ENCODE measurements at places on chromosomes 4 and X.
A peak's percentile ranks its signal among the peaks of the same experiment; 100 is the strongest.

GRCh38 chr4:1351854-1352566 lies 5.0 kb downstream of the UVSSA start:
- DNase-seq, result peak; percentile 69

GRCh38 chr4:143782521-143782920 lies 82.0 kb upstream of the FREM3 start:
- DNase-seq, result no peak

- DNase-seq, result no peak
Measured at GRCh38 chr4:70443329-70443728, 28.7 kb upstream of the MUC7 start.

DNA sequence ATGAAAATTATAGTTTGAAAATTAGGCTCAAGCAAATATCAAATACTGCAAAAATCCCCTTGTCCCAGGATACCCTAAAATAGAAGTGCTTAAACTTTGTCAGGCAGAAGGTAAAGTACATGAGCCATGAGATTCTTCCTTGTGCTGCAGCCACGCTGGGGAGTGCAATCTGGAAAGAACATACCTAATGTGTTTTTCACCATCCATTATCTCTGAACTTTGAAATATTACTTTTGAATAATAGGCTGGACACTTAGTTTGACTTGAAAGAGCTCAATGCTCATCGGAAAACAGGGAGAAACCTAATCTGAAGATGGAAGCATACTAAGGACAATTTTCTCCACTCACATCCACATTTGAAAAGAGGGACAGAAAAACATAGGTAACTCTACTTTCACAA lies 18.9 kb downstream of the THAP9 start:
- no peak for DNase-seq

GRCh38 chr4:123708902-123709301 lies 312.3 kb downstream of the SPRY1 start:
- DNase-seq, result no peak

- DNase-seq, result peak; percentile 58
Measured at GRCh38 chr4:47686294-47686872, 151.5 kb downstream of the CORIN start.

DNA sequence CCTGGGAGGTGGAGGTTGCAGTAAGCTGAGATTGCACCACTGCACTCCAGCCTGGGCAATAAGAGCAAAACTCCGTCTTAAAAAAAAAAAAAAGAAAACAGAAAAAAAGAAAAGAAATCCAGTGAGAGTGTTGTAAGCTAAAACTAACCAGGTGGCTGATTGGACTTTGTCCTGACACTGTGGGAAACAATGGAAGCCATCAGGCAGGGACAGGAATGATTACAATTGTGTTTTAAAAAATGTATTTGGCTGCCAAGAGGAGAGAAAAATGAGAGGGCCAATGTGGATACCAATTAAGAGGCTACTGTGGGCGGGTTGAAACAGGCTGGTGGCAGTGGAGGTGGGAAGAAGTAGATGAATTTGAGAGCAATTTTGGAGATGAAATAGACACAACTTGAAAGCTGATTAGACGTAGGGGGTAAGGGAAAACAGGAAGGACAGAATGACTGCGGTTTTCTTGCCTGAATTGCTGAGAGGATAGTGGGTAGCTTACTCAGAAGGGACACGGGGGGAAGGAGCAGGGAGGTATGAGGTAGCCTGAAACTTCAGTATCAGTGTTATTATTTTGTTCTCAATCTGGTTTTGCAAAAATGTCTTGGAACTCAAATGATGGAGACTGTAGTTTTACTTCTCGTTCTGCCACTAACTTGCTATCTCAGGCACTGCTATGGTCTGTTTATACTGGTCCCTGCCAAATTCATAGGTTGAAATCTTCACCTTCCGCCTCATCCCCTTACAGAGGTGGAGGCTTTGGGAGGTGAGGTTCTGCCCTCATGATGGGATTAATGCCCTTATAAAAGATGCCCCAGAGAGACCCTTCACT lies 45.6 kb upstream of the CHRNA9 start:
- DNase-seq, result peak; percentile 52

- DNase-seq, result peak; percentile 22
Measured at GRCh38 chr4:83556816-83557215, 20.9 kb downstream of the GPAT3 start.

GRCh38 chrX:68186552-68187262 lies 246.6 kb downstream of the OPHN1 start:
- peak; percentile 46 for DNase-seq

DNA sequence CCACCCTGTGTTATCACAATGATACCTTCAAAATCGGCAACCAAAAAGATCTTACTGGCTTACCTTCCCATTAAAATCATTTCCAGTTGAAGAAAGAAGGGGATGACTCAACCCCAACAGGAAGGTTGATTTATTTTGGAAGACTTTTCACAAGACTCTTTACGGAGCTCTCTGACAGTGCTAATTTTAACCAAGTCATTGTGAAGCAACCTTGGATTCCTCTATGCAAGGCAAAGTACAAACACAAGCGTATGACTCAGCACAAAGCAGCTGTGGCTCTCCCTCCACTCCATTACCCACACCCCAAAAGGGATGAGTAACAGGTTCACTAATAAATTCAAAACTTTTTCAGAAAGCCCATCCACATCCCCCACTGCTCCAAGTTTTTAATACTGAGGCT lies 213.8 kb upstream of the FGF13 start:
- DNase-seq, result peak; percentile 95

GRCh38 chr4:147761218-147761883 lies 29.5 kb downstream of the ARHGAP10 start:
- DNase-seq, result no peak

DNA sequence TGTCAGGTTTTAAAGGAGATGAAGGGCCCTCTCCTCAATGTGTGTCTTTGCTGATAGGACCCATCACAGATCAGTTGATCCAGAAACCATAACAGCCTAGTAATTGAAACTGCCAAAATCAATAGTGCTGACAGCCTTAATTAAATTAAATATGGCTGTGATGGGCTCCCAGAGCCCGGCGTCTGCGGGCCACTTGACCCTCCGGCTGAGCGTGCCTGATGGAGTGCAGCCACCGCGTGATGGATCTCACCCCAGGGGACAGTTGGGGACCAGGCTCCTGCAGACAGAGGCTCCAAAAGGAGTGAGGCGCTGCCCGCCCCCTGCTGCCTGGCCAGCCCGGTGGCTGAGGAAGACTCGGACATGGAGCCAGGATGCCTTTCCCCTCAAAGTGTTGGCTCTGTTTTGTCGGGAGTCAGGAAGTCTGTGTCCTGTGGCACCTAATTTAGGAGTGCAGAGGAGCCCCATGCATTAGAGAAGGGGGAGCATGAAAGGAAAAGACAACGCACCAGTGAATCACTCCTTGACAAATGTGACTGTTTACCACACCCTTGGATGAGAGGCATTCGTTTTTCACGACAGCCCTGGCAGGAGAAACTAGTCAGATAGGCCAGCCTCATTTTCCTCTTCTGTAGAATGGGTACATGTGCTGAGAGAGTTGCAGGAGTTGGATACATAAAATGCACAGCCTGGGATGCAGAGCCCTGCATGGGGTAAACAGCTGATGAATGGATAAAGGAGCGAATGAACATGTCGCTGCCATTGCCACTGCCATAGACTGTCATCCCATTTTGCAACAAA lies 40.9 kb upstream of the MSX1 start:
- no peak for DNase-seq

GRCh38 chrX:153999359-154000037 lies 20.2 kb downstream of the IRAK1 start:
- no peak for DNase-seq

- peak; percentile 14 for DNase-seq
Measured at GRCh38 chrX:120251471-120252011, 929 bp downstream of the ZBTB33 start.

- peak; percentile 71 for DNase-seq
Measured at GRCh38 chr4:139556071-139556723, at the start of gene SETD7. TSS of gene SETD7 (minus strand) at chr4:139556219. CDS start at chr4:139556137, 82 bp downstream.

- DNase-seq, result no peak
Measured at GRCh38 chr4:74897386-74897785, 35.5 kb upstream of the PARM1 start.

- peak; percentile 50 for DNase-seq
Measured at GRCh38 chr4:23999714-24000469, 110.0 kb upstream of the PPARGC1A start.

DNA sequence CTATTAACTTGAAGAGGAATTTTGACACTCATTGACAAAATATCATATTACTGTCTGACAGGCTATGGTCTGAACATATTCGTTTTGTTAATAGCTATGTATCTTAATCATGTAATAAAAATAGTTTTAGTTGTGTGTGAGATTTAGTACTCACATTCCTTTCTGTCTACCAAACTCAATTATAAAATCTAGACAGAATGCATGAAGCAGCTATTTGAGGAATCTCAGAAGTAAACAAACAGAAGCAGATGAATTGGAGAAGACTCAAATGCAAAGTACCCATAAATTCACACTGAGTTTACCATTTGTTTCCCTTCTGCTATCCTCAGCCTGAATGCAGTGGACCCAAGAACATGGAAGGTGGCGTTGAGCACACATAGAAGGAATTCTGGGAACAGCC lies 841.6 kb upstream of the AADAT start:
- DNase-seq, result no peak

GRCh38 chr4:1192091-1192492 lies 19.7 kb upstream of the SPON2 start:
- peak; percentile 99 for DNase-seq

DNA sequence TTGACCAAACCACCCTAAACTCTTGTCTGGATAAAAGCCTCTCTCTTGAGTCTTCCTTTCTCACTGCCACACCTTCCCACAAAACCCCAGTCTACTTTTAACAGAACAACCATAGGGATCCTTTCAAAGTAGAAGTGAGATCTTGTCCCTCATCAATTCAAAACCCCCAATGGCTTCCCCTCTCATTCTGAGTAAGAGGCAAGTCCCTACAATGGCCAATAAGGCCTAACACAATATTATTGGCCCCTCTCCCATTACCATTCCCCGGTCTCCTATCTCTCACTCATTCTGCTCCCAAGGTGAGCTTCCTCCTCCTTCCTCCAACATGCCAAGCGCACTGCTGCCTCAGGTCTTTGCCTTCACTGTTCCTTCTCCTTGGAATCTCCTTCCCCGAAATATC lies 57.1 kb downstream of the REELD1 start:
- DNase-seq, result no peak

- DNase-seq, result no peak
Measured at GRCh38 chr4:181748581-181748980, 494.6 kb upstream of the TENM3 start.

- DNase-seq, result no peak
Measured at GRCh38 chr4:40243386-40243948, 46.6 kb downstream of the RHOH start.

DNA sequence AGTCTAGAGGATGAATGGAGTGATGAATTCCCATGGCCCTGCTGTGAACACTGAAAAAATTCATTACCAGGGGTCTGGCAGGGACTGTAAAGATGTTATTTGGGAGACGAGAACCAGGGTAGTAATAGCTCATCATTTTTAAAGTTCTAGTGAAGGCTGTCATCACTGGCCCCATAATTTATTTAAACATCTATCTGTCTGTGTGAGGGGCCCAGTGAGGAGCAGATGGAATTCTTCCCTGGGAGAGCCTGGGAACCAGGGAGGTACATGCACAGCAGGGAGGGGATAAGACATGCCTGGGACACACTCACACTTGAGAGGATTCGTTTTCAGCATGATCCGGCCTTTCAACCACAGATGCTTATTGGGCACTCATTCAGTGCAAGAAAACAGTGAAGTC lies 162.0 kb downstream of the PDGFRA start:
- DNase-seq, result no peak

DNA sequence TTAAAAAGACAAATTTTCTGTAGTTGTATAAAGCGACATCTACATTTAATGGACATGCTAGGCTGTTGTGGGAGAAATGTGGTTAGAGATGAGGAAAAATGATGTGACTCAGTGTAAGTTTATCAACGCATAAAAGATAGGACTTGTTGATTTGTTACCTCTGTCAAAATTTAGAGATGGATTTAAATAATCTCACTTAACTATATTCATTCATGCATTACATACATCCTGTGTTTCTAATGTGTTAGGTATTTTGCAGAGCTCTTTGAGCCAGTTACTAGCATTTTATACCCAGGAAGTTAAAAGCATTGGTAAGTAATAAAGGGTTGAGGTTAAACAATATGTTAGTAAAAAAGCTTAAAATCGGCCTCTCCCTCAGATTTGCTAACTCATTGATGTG lies 34.3 kb downstream of the METAP1 start:
- DNase-seq, result no peak

DNA sequence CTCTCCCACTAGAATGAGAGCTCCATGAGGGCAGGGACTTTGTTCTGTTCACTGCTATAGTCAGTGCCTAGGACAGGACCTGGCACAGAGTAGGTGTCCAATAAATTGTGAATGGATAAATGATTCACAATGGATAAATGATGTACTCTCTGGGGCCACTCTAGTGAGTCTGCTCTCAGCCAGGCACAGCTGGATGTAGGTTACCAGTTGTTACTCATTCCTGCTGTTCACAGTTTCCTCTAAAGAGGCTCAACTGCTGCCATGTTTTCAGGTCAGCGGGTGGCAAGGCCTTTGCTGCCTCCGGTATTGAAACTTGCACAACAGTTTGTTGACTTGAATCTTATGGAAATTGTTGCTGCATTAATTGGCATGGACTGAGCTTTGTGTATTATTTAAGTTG lies 99.1 kb downstream of the NHSL2 start:
- no peak for DNase-seq

- no peak for DNase-seq
Measured at GRCh38 chrX:134925551-134925950, 65.2 kb upstream of the SMIM10 start.

DNA sequence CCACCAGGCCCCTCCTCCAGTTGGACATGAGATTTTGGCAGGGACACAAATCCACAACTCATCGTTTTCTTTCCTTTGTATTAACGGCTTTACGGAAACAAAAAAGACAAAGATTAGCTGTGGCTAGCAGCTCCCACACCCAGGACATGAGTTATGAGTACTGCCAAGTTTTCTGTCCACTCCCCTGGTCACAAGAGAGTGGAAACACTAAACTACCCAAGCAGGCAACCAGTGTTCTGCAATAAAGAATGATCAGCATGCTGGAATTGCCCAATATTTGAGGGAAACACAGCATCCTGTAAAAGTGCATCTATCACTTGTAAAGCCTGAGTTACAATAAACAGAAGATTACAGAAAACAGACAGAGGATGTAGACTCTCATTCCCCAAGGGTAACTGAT lies 358.4 kb downstream of the NLGN4X start:
- no peak for DNase-seq

DNA sequence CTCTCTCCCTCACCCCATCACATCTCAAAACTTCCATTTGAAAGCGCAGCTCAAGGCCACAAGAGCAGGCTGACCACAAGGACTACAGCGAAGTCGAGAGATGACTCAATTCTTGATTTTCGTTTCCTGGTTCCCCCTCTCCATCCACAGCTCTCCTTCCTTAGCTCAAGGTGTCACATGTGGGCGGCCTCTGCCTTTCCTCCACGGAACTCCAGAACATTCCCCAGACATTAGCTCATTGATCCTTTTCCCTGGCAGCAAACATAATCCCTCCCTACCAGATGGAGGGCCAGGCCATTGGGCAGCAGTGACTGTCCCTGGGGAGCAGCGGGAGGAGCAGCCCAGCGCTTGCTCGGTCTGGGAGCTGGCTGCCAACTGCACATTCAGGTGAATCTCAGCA lies 56.3 kb downstream of the CCDC149 start:
- DNase-seq, result peak; percentile 75

- DNase-seq, result no peak
Measured at GRCh38 chr4:3860061-3860912, 94.1 kb downstream of the ADRA2C start.

GRCh38 chrX:12979616-12980015 lies 4.7 kb downstream of the TMSB4X start:
- peak; percentile 41 for DNase-seq
